NCI-H510A (cell line): ENCODE measurements at places on chromosomes 2 and 18.

DNA sequence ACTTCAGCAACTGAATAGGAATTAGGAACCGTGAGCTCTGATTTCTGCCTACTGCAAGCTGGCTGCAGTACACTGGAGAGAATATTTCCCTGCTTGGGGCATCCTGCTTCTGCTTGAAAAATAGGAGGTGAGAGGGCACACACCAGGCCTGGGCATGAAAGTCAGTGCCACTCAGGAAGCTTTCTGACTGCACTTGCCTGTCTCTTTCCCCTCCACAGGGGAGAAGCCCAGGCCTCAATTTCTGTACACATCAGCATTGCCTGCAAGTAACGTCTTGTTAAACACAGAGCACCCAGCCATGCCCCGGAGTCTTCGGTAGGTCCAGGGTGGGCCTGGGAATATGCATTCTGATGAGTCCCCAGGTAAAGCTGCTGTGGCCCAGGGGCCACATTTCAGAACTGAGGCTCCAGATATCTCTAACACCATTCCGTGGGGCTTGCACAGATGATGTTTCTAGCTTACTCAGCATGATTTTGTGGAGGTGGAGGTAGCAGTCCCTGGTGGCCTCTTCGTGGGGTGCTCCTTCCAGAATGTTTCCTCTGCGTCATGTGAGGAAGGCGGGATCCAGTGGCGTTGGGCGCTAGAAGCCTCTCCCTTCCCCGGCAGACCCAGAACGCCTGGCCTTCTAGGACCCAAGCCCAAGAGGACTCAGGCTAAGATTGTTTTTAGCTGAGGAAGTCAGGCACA is 114.1 kb downstream of the ZBTB7C start:
- DNase-seq: no peak

GRCh38 chr18:79779700-79780190 is 18.0 kb upstream of the KCNG2 start:
- no peak for DNase-seq

DNA sequence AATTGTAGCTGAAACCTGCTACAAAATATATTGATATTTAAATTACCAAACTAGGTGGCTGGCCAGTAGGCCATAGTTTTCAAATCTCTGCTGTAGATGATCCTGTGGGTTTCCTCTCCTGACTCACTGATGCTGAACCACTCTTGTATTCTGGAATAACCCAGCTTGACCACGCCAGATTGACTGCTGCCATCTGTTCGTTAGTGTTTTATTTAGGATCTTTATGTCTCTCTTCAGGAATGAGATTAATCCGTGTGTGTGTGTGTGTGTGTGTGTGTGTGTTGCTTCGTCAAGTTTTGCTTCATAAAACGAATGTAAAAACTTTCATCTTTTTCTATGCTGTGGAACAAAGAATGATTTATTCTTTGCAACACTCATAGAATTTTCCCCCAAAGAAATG is 187.1 kb downstream of the DYSF start:
- DNase-seq: no peak

DNA sequence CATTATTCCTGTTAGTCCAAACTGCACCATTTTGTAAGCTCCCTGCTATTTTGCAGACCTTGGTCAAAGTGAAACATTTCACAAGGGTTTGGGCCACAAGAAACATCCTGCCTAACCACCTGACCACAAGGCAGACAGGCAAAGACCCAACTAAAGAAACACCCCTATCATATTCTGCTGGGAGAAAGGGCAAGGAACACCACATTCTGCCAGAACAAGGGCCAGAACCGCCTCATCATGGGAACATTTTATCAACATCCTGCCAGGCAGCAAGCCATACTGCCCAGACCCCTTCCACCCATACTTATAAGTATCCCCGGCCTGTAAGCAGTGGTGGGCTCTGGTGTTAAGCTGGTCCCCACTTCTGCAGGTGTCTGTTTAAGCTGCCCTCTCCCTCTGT is 12.0 kb upstream of the RAB31 start:
- no peak for DNase-seq

- DNase-seq: no peak
Observed at GRCh38 chr18:21241301-21242048, 557 bp upstream of the GREB1L start.

- no peak for DNase-seq
Observed at GRCh38 chr18:39241534-39241933, 1675.9 kb upstream of the CELF4 start.

DNA sequence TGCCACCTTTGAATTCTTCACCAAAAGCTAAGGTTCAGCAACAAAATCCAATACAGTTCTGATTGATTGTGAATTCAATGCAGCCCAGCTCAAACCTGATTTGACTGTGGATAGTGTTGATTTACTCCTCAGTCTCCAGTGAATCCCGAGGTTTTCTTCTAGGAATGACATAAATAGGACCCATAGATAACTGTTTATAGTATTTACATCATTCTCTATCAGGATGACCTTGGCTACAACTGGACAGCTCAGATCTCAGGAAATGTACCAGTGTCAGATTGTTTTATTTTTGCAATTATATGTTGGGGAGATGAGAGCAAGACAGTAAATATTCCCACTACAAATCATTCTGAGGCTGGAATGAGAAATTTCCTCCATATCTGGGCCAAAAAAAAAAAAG is 21.2 kb downstream of the RBM43 start:
- DNase-seq: no peak

DNA sequence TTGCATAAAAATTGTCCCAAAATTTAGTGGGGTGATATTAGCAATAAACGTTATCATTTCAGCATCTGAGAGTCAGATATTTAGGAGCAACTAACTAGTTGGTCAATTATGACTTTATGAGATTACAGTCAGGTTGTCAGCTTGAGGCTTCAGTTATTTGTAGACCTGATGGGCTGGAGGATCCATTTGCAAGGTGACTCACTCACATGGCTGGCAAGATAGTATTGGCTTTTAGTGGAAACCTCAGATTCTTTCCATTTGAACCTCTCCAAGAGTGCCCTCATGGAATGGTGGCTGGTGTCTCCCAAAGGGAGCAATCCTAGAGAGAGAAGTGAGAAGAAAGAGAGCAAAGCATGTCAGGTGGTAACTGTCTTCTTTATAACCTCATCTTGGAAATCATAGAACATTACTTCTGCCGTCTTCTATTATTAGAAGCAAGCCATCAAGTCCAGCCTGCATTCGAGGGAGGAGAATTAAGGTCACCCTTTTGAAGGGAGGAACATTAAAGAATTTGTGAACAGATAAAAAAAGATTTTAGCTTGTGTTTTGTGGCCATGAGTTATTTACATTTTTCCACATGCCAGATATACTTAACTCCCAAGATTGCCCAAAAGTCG is 92.5 kb downstream of the HAUS1 start:
- no peak for DNase-seq

DNA sequence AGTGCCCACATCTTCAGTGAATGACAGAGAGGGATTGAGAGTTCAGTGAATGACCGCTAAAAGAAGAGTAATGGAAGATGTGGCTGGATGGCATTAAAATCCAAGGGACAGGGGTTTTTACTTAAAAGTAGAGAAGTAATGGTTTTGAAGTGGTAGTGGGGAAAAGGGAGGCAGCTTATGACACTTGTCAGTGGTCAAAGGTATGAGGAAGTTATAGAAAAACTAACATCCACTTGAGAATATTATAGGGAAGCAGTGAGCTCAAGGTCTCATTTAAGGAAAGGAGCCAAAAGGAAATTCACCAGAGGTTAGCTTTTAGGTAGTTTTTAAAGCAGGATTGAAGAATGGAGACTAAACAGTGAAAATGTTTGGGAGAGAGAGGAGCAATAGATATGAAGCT is 24.3 kb downstream of the CDK15 start:
- no peak for DNase-seq

DNA sequence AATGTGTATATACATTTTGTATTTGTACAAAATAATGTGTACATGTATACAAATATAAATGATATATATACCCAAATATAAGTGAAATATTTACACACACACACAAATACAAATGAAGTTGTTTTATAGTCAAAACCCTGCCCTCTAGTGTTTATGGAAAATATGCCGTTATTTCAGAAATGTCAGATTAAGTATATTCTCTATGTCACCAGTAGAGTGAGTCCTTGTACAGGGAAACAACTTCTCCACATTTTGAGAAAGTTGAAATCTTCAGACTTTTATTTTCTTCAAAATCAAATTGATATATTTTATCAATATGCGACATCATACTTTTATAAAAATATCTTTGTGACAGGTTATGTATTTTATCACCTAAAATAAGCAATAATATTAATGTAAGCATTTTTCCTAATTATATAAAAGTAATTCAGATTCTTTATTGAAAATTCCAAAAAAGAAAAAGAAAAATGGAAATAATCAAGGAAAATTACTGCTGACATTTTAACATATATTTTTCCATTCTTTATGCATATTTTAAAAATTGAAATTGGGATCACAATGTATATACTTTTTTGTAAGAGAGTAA is 22.4 kb downstream of the ARL6IP6 start:
- DNase-seq: no peak

DNA sequence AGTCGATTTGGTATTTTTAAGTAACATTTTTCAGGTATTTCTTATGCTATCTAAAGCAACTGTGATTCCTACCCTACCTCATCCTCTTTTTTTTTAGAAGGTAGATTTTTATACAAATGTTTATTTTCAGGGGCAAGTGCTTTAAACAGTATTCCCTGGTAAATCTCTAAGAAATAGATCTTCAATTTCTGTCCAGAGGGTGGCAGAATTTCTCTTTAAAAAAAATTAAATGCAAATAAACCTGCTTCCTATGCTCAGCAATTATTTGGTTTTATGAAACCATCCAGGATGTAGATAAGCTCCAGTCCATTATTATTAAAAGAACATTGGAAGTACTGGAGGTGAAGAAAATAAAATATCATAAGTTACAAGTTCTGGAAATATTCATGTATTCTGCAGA is 191.9 kb downstream of the MYO3B start:
- DNase-seq: peak; percentile 32

DNA sequence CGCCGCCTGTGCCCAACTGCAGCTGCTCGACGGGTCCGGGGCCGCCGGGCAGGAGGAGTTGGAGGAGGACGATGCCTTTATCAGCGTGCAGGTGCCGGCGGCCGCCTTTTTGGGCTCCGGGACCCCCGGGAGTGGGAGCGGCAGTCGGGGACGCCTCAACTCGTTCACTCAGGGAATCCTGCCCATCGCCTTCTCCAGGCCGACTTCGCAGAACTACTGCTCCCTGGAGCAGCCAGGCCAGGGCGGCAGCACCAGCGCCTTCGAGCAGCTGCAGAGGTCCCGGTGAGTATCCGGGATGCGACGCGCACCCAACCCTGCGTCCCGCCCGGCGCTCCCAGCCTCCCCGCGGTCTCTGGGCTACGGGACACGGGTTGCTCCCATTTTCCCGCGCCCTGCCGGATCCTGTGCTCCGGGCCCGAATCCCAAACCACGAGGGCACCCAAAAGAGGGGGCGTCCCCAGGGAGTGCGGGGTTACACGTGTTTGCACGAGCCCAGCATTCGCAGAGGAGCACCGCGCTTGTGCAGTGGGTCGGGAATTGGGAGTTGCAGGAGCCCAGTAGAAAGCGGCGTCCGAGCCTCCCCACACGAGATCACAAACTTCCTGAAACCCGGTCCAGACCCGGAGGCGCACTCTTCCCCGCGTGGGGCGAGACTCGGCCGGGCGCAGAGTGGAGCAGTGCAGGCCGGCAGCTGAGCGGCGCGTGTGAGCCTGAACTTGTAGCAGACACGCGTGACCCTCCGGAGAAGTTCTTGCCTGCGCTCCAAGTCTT is 1.2 kb downstream of the CABLES1 start:
- DNase-seq: no peak

DNA sequence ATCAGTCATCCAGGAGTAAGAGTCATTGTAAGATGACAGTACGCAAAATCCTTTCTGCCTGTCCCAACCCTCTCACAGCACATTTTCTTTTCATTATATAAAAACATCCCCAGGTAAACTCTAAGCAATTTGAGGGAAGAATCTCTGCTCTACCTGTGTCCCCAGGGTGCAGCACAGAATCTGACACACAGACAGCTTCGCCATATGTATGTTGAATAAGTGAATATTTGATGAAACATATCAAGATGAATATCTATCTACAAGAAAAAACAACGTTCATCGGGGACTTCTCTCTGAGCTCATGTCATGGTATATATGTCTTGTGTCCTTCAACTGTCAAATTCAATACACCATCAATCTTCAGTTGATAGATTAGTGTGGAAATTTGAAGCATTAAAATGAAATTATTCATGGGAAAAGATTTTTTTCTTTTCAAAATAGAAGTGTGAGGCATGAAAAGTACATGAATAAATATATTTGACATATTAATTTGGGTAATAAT is 94.5 kb upstream of the KYNU start:
- no peak for DNase-seq

DNA sequence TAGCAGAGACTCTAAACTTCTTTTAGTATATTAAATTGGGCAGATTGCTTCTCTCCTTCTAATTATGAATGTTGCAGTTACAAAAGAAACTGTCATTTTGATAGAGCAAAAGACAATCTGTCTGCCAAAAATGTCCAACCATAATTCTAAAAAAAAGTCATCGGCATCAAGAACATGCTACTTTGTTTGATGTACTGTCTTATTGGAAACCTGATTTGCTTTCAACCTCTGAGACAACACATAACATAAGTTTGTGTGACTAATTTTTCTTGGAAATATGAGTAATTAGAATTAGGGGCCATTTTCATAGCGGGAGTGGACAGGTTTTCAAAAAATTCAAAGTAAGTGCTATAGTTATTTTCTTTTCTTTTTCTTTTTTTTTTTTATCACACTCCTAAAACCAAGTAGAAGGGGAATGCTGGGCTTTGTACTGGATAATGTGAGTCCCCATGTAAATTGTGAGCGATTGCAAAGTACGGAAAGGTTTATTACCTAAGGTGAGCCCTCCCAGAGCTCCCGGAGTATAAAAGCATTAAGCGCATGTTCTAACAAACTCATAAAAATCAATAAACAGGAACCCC is 59.1 kb downstream of the ZEB2 start:
- DNase-seq: no peak

DNA sequence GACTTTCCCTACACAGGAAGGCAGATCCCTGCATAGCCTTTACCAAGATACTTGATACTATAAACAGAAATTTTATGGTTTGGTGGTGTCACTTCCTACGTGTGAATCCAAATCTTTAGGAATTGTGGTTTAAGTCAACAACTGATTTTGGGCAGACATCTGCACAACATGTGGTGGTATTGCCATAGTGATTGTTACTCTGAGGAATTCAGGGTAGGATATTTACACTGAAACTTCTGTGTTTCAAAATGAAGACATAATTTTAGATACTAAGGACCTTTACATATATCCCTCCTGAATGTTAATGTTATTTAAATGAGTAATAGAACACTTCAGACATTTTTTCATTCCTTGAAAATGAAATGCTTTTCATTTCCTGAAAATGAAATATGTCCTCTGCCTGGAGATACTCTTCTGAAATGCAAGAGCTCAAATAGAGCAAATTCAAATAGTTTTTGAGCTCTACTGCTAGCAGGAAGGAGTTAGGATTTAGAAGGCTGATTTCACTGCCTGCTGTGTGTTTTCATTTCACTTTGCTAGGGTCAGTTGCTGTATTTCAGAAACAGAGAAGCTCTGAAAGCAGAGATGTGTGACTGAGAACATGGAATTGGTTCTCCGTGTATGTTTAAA is 77.2 kb downstream of the MDH1 start:
- DNase-seq: no peak

DNA sequence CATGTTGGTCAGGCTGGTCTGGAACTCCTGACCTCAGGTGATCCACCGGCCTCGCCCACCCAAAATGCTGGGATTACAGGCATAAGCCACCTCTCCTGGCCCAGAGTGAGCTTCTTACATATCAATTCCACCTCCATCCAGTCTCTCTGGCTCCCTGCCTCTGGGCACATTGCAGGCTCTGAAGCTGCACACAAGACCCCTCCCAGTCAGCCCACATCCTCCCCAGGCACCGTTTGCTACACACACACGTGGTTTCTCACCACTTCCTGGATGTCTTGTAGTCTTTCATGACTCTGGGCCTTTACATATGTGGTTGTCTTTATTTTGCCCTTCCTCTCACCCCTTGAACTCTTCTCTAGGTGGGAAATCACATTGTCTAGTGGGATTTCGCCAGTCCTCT is 64.0 kb upstream of the CABLES1 start:
- no peak for DNase-seq
